Renal cortical epithelial cell (primary cell): ENCODE measurements at places on chromosomes 4 and X. TPM values are rescaled to one million over a fixed set of nuclear protein-coding genes. Genes with fewer than 3 reads are reported as not detected.

Gene DMRTC1B
- 0.20 TPM in 1 of 2 replicates, not detected in the other for total RNA-seq

Gene PCDH18
- 0.17 and 0.25 TPM in 2 replicates for total RNA-seq

Gene TCEAL6
- total RNA-seq: not detected in 2 replicates

Gene CLTRN
- total RNA-seq: 2.8 and 3.0 TPM in 2 replicates

- no peak for DNase-seq
Observed at GRCh38 chr4:117447925-117448324, 362.5 kb upstream of the TRAM1L1 start.

DNA sequence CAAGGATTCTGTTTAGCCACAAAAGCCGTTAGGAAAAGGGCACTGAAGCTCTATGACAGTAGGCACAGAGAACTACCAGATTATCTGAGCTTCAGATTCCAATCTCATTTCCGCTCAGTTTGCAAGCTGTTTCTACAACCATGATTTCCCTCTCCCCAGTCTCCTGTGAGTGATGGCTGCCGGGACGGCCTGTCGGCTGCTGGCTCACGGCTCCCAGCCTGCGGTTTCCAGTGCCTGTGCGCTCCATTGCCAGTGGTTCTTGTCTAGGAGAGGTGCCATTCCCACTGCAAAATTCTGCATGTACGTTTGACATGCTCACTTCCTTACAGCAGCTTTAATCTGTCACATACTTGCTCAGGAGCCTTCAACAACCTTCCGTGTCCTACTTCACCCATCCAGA lies 429.1 kb upstream of the FRG1 start:
- DNase-seq: no peak

DNA sequence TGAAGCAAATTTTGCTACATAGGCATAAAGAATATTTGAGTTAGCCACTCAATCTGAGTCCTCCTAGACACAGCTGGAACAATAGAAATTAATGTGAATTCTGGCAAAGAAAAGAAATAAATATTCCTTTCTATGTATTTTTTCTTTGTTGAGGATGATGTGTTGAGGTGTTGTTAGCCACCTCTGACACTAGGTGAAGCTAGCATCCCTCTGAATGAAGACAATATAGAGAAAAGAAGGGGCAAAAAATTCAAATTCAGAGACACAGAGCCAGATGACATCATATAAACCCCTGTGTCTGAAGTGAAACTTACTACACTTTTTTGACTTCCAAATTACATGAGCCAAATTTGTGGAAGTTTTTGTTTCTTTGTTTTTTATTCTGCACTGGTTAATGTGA lies 34.6 kb upstream of the TMPRSS11D start:
- DNase-seq: no peak

DNA sequence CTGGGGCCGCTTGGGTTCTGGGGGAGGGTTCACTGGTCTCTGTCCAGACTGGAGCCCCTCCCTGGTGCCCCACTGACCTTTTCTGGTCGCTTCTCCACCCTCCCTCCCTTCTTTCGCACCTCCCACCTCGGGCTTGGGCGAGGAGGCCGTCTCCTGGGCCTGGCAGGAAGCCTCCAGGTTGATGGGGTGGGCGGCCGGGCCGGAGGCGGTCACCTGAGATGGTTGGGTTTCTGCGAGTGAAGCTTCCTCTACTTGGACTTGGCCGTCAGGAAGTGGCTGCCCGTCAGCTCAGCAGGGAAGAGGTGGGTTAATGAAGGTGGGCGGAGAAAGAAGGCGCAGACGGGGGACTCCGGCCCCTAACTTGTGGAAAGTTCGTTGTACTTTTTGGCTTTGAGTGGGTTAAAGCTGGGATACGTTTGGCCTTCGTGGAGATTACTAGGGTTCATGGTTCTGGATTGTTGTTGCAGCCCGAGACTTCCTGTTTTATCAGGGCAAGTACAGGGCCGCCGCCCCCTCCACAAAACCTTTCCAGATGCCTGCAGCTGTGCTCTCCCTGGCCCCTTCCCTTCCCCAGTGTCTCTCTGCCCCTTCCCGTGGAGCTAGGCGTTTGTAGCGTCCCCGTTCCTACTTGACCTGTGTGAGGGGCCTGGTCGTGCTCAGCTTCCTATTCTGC lies 1.2 kb downstream of the AKAP17A start:
- DNase-seq: peak; percentile 15

- DNase-seq: no peak
Observed at GRCh38 chr4:70688795-70689231, 481 bp downstream of the UTP3 start.

GRCh38 chrX:119228512-119229252 lies 7.4 kb upstream of the PGRMC1 start:
- peak; percentile 96 for DNase-seq

- no peak for DNase-seq
Observed at GRCh38 chr4:114021451-114021850, 42.0 kb upstream of the ARSJ start.

DNA sequence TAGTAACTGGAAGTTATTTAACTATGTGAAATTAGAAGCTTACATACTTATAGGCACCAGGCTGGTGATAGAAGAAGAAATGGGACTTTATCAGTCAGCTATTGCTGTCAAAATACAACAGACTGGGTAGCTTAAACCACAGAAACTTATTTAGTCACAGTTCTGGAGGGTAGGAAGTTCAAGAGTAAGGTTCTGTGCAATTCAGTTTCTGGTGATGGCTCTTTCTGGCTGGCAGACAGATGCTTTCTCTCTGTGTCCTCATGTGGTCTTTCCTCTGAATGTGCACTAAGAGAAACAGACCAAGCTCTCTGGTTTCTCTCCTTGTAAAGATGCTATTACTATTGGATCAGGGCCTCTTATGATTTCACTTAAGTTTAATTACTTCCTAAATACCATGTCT lies 92.1 kb upstream of the ANKRD50 start:
- peak; percentile 71 for DNase-seq

GRCh38 chr4:12562021-12562420 lies 922.1 kb downstream of the RAB28 start:
- no peak for DNase-seq

DNA sequence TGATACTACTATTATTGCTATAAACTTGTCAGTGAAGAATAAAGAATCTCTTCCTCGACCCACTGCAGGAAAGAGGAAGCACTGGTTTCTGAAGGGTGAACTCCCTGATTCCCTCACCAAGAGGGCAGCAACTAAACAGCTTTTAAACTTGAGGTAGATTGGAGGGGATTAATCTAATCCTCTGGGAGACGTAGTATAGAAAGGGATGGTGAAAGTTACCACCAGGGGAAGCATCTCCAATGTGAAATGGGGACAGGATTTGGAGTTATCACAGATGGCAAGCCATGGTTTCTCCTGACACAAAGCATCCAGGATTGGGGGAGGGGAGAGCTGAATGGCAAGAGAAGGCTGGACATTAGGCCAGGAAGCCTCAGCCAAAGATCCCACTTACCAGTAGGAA lies 62.7 kb upstream of the PTPN13 start:
- DNase-seq: no peak

DNA sequence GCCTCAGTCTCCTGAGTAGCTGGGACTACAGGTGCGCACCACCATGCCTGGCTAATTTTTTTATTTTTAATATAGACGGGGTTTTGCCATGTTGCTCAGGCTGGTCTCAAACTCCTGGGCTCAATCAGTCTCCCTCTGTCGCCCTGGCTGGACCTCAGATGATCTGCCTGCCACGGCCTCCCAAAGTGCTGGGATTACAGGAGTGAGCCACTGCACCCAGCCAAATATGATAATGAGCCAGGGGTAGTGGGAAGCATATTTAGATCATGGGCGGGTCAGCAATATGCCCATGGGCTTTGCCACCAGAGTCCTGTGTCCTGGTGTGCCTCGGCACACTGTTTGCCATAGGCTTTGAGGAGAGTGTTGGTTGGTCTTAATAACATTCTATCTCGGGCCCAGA lies 71.8 kb downstream of the FAM193A start:
- no peak for DNase-seq

GRCh38 chrX:24168807-24169206 lies 19.3 kb downstream of the ZFX start:
- no peak for DNase-seq
